H9 (cell line): ENCODE measurements at places on chromosomes 16 and 17. TPM values are rescaled to one million over a fixed set of nuclear protein-coding genes. Genes with fewer than 3 reads are reported as not detected.

DNA sequence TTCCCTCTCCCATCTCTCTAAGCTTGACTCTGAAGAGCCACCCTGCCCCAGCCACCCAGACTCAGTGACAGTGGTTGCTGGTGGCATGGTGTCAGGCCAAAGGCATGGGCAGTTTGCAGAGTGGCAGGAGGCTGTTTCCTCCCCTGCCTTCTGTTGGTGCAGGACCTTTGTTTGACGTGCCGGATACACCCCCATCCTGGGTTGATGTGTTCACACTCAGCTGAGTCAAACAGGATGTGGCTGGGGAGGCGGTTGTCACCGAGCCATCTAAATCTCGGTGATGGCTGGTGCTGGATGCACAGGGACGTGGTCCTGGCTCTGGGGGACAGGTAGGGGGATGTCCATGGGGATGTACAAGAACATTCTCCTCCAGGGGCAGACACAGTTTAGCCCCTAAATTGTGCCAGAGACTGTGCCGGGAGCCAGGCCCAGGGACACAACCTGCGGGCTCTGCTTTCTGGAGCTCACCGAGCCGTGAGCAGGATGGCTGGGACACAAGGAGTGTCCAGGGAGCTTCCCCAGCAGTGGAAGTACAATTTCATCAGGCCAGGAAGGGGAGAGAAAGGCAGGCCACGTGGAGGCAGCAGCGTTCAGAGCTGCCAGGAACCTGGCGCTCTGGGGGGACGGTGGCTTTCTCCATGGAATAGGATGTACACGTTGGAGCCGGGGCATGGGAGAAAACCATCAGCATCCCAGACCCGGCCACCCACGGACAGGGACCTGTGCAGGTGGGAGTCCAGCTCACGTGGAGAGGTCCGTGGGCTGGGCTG, 264.2 kb downstream of the SEC14L1 start:
- no peak for DNase-seq
- H3K27ac ChIP-seq, result no peak overlapping the region

The APRT gene
- 246 and 254 TPM in 2 replicates for total RNA-seq

The TMEM204 gene
- total RNA-seq, result not detected in 2 replicates

DNA sequence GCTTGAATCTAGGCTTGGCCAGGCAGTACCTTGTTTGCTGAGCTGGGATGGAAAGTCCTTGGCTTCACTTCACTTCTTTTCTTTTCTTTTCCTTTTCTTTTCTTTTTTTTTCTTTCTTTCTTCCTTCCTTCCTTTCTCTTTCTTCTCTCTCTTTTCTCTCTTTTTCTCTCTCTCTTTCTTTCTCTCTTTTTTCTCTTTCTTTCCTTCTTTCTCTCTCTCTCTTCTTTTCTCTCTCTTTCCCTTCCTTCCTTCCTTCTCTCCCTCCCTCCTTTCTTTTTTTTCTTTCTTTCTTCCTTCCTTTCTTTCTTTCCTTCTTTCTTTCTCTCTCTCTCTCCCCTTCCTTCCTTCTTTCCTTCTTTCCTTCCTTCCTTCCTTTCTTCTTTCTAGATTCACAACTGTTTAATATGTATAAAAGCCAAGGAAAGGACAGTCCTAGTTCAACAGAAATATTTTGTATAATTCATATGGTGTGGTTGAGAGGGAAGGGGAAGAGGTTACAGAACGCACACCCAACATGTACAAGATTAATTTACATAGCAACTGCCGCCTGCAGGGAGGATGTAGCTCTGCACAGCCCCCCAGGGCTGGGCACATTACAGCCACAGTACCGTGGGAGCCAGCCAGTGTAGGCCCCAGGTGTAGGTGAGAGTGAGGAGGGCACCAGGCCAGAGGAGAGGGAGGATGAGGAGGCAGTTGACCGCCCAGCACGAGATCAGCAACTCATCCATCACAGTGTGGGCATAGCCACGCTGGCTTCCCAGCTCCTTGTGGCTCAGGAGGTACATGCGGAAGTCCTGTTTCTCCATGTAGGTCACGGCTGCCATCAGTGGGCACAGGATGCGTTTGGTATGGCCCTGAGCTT, 9.7 kb upstream of the ITGB3 start:
- no peaks in the 10 kb centered on the region for H3K27me3 ChIP-seq
- H3K4me1 ChIP-seq, result no peaks in the 10 kb centered on the region
- no peak for DNase-seq
- no peaks in the 10 kb centered on the region for H3K36me3 ChIP-seq

The NXPH3 gene
- total RNA-seq, result 1.3 and 1.7 TPM in 2 replicates
